Heart left ventricle (tissue), 16 donors: ENCODE measurements at places on chromosomes 7 and 10. TPM values are rescaled to one million over a fixed set of nuclear protein-coding genes. Genes with fewer than 3 reads are reported as not detected.

C7orf33 gene
- polyA plus RNA-seq = not detected

GRCh38 chr7:142807855-142808460 is 37.2 kb downstream of the PRSS2 start:
- DNase-seq = no peak
- H3K4me1 ChIP-seq = peaks cover 16% of the 10 kb centered on the region
- no peaks in the 10 kb centered on the region for H3K36me3 ChIP-seq
- peaks cover 5% of the 10 kb centered on the region for H3K27me3 ChIP-seq

DNA sequence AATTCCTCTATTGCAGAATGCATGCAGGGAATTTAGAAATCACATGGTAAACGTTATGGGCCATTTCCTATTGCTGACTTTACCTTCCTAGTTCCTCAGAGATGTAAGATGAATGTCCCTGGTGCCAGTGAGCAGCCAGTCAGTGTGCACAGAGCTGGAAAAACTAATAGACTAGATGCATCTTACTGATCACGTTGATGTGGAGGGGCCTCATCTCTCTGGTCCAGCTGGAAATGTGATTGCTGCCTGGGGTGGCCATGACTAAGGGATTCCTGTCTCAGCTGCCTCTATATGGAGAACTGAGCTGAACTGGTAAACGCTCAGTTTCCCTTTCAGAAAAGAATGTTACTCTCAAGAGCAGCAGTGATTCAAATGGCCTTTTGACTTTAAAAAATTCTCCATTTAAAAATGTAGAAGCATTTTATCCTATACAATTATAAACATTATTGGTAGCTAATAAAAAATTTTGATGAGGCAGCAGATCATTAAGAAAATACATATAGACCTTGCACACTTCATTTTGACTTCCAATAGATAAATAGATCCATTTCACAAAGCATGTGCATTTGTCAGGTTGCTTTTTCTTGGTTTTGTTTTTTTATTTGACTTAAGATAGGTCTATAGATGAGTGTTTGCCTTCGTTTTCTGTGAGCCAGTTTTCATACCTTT is 80.5 kb upstream of the INSYN2A start:
- no peak for DNase-seq
- H3K36me3 ChIP-seq = no peaks in the 10 kb centered on the region
- no peak overlapping the region for H3K4me3 ChIP-seq
- H3K4me1 ChIP-seq = no peaks in the 10 kb centered on the region

GRCh38 chr10:43076311-43076875 is 476 bp upstream of the RET start:
- H3K27ac ChIP-seq = no peak overlapping the region
- peaks cover 36% of the 10 kb centered on the region for H3K27me3 ChIP-seq
- no peaks in the 10 kb centered on the region for H3K36me3 ChIP-seq

DNA sequence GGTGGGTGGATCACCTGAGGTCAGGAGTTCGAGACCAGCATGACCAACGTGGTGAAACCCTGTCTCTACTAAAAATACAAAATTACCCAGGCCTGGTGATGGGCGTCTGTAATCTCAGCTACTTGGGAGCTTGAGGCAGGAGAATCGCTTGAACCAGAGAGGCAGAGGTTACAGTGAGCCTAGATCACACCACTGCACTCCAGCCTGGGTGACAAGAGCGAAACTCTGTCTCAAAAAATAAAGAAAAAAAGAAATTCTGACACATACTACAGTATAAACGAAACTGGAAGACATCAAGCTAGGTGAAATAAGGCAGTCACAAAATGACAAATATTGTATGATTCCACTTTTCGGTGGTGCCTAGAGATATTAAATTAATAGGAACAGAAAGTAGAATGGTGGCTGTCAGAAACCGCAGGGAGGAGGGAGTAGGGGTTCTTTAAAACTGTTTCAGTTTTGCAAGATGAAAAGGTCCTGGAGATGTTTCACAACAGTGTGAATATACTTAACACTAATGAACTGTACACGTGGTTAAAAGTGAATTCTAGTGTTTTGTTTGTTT is 23.2 kb downstream of the PILRA start:
- H3K27ac ChIP-seq = no peak overlapping the region
- H3K36me3 ChIP-seq = no peaks in the 10 kb centered on the region
- no peak overlapping the region for H3K4me3 ChIP-seq
- H3K27me3 ChIP-seq = no peaks in the 10 kb centered on the region
- DNase-seq = no peak

DNA sequence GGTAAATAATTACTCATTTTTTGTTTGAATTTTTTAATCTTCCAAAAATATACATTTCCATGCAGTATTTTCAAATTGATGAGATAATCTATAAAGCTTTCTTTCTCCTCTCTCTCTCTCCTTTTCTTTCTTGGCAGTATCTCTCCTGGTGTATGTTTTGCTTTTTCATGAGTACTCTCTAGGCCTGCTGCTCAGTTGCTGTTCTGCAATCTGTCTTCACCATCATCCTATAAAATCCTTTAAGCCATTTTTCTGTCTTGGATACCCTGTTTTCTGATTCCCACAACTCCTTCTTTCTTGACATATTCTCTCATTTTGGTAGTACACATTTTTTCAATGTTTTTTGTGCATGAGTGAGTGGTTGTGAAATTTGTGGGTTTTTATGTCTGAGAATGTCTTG is 1558.1 kb upstream of the LRRTM3 start:
- H3K27ac ChIP-seq = no peak overlapping the region
- H3K36me3 ChIP-seq = no peaks in the 10 kb centered on the region
- H3K27me3 ChIP-seq = no peaks in the 10 kb centered on the region

DNA sequence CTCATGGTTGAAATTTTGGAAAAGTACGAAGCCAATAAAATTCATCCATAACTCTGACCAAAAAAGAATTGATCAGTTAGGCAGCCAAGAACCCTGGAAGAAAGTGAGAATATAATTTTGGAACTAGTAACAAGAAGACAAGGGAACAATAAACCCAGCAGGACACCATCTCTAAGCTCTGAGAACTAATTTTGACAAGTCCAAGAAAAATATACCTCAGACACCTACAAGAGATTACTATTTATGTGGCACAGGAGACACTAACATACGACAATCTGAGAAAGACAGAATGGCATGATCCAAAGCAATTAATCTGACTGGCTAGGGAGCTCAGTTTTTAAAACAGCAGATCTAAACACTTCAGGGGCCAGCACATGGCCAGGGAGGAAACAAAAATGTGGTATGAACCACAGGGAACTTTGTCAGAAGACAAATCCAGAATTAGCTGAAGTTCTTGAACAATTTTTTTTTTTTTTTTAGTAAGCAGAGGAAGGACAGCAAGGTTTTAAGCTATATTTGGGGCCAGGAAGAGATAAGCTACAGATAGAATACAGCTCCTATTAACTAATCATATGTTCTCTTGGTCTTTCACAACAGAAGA is 38.9 kb downstream of the PARD3 start:
- no peak for DNase-seq
- H3K4me3 ChIP-seq = no peak overlapping the region
- H3K27ac ChIP-seq = no peak overlapping the region
- H3K36me3 ChIP-seq = no peaks in the 10 kb centered on the region
- H3K4me1 ChIP-seq = peaks cover 11% of the 10 kb centered on the region

DNA sequence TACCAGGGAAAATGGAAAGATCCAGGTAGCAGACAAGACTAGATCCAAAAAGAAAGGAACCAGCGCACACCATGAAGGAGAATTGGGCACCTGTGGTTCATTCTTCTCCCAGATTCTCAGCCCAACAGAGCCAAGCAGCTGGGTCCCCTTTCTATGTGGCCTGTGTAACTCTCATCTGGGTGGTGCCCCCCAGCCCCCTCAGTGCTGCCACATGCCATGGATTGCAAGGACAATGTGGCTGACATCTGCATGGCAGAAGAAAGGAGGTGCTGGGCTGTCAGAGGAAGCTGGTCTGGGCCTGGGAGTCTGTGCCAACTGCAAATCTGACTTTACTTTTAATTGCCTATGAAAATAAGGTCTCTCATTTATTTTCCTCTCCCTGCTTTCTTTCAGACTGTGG is 21.4 kb downstream of the PRSS2 start:
- no peak overlapping the region for H3K4me3 ChIP-seq
- peaks cover 20% of the 10 kb centered on the region for H3K27me3 ChIP-seq
- H3K36me3 ChIP-seq = no peaks in the 10 kb centered on the region
- H3K27ac ChIP-seq = no peak overlapping the region

- peaks cover 4% of the 10 kb centered on the region for H3K4me1 ChIP-seq
- H3K27me3 ChIP-seq = no peaks in the 10 kb centered on the region
- DNase-seq = no peak
- no peak overlapping the region for H3K4me3 ChIP-seq
- H3K27ac ChIP-seq = no peak overlapping the region
Measured at GRCh38 chr10:59242057-59242456, 65.6 kb downstream of the PHYHIPL start.

- H3K27ac ChIP-seq = no peak overlapping the region
- no peaks in the 10 kb centered on the region for H3K36me3 ChIP-seq
- no peak overlapping the region for H3K4me3 ChIP-seq
- DNase-seq = peak; percentile 36
- H3K27me3 ChIP-seq = no peaks in the 10 kb centered on the region
Measured at GRCh38 chr10:78700413-78700812, 368.4 kb upstream of the ZMIZ1 start.

GRCh38 chr10:13074563-13075451 is 25.2 kb upstream of the OPTN start:
- H3K36me3 ChIP-seq = no peaks in the 10 kb centered on the region
- H3K27me3 ChIP-seq = no peaks in the 10 kb centered on the region
- no peak overlapping the region for H3K27ac ChIP-seq

GRCh38 chr10:112588225-112588990 is 141.4 kb downstream of the VTI1A start:
- no peak for DNase-seq
- peaks cover 5% of the 10 kb centered on the region for H3K4me1 ChIP-seq
- no peak overlapping the region for H3K27ac ChIP-seq

DNA sequence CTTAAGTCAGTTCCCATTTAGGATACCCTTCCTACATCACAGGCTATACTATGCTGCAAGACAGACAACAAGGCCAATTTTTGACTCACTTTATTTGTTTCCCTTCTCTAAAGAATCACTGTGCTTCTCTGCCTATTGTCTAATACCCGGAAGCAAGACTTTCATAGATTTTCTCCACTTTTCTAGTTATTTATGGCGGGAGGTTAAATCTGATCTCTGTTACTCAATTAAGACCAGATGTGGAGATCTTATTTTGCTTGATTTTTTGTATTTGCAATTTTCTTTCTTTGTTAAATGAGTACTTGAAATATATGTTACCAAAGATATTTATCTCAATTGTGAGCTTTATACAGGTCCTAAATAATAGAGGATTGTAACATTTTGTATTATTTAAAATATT is 511.5 kb downstream of the ATRNL1 start:
- DNase-seq = no peak
- H3K27me3 ChIP-seq = no peaks in the 10 kb centered on the region
- no peaks in the 10 kb centered on the region for H3K4me1 ChIP-seq

- H3K4me1 ChIP-seq = peaks cover 17% of the 10 kb centered on the region
- H3K27ac ChIP-seq = peak overlapping the region; percentile 33
- H3K4me3 ChIP-seq = no peak overlapping the region
- no peaks in the 10 kb centered on the region for H3K27me3 ChIP-seq
- no peak for DNase-seq
- no peaks in the 10 kb centered on the region for H3K36me3 ChIP-seq
Measured at GRCh38 chr10:43904844-43905243, 256.2 kb upstream of the ZNF32 start.

MSANTD7 gene
- polyA plus RNA-seq = 5.6 TPM

GRCh38 chr7:49775065-49775948 is 1.9 kb downstream of the VWC2 start:
- peak; percentile 38 for DNase-seq
- no peaks in the 10 kb centered on the region for H3K4me1 ChIP-seq
- peak overlapping the region; percentile 44 for H3K27ac ChIP-seq
- no peaks in the 10 kb centered on the region for H3K36me3 ChIP-seq
- no peaks in the 10 kb centered on the region for H3K27me3 ChIP-seq
- peak overlapping the region; percentile 61 for H3K4me3 ChIP-seq

DNA sequence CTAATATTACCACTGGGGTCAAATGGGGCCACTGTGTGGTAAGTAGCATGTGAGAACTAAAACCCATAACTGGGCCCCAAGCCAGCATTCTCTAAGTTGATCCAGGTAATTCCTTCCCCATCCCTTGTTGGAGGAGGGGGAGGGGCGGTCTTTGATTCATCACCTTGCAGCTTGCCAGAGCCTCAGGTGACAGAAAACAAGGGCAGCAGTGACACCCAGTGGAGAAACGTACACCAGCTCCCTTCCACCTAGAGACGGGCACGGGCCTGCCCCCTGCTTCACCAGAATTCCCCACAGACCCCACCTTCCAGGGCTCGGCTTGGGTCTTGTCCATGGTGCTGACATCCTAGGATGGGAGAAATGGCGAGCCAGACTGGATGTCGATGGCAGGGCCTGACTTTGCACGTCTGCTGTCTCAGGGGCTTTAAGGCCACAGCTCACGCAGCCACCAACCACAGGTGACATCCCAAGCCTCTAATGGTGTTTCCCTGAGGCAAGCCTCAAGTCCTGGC is 102.0 kb downstream of the STRA8 start:
- H3K27ac ChIP-seq = no peak overlapping the region
- H3K27me3 ChIP-seq = no peaks in the 10 kb centered on the region
- no peaks in the 10 kb centered on the region for H3K36me3 ChIP-seq
- H3K4me1 ChIP-seq = no peaks in the 10 kb centered on the region
- no peak overlapping the region for H3K4me3 ChIP-seq
- DNase-seq = peak; percentile 29

GRCh38 chr7:50416527-50417182 is 33.5 kb downstream of the FIGNL1 start:
- no peak overlapping the region for H3K4me3 ChIP-seq
- no peaks in the 10 kb centered on the region for H3K27me3 ChIP-seq
- H3K4me1 ChIP-seq = no peaks in the 10 kb centered on the region
- H3K27ac ChIP-seq = no peak overlapping the region
- no peak for DNase-seq
- no peaks in the 10 kb centered on the region for H3K36me3 ChIP-seq

- no peak for DNase-seq
- H3K4me1 ChIP-seq = peaks cover 16% of the 10 kb centered on the region
- H3K4me3 ChIP-seq = no peak overlapping the region
- H3K27me3 ChIP-seq = no peaks in the 10 kb centered on the region
- H3K36me3 ChIP-seq = no peaks in the 10 kb centered on the region
Measured at GRCh38 chr7:37282093-37282444, 166.6 kb downstream of the ELMO1 start.

ADIRF gene
- 123 TPM for polyA plus RNA-seq

- no peaks in the 10 kb centered on the region for H3K4me1 ChIP-seq
- no peak overlapping the region for H3K27ac ChIP-seq
- no peaks in the 10 kb centered on the region for H3K36me3 ChIP-seq
Measured at GRCh38 chr7:15571301-15571878, 9.6 kb upstream of the AGMO start.

NRP1 gene
- polyA plus RNA-seq = 69.4 TPM
